ENCODE measurements at places on chromosomes 2 and 18.

GRCh38 chr2:222604749-222605515, 51.0 kb downstream of the FARSB start:
- no peak for DNase-seq

GRCh38 chr18:3059272-3059671, 46.3 kb upstream of the LPIN2 start:
- DNase-seq: no peak

- no peak for DNase-seq
These were observed 112.0 kb upstream of the PKDCC start for GRCh38 chr2:41935825-41936224.

GRCh38 chr18:70377857-70378701, 89.2 kb downstream of the SOCS6 start:
- DNase-seq: no peak

DNA sequence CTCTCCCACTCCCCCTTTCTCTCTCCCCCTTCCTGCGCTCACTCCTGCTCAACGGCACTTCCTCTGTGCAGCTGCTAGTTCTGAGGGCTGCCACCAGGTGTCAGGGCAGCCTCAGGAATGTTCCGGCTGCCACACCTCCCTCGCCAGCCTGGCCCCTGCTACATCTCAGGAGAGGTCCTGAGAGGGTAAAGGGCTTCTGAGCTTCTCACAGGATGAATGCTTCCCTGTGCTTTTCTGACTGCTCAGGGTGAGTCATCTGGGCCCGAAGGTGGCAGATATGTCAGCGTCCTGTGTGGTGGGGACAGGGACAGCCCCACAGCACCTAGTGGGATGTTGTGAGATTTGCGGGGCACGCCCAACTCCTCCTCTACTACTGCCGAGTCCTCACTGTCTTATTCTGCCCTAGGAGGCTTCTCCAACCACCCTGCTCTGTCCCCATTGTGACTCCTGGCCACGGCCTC, 49.0 kb downstream of the PLEKHB2 start:
- DNase-seq: peak; percentile 15

DNA sequence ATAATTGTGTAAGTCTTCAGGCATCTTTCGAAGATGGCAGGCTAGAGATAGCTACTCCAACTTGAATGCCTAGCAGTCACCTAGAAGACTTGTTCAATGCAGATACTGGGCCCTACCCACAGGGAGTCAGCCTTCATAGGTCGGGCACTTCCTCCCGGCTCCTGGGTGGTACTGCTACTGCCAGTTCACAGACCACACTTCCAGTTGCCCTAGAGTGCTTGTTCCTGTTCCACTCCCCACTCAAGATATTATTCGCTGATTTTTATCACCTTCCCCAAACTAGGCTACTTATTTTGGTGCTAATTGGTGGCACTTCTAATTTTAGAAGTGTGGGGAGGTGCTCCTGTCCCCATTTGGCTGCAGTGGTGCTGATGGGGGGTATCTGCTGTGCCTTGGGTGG, 34.2 kb downstream of the INPP4A start:
- DNase-seq: no peak

GRCh38 chr2:140865837-140866236, 1265.0 kb downstream of the LRP1B start:
- no peak for DNase-seq

- DNase-seq: no peak
These were observed 154.7 kb downstream of the HDAC4 start for GRCh38 chr2:239245872-239246721.

DNA sequence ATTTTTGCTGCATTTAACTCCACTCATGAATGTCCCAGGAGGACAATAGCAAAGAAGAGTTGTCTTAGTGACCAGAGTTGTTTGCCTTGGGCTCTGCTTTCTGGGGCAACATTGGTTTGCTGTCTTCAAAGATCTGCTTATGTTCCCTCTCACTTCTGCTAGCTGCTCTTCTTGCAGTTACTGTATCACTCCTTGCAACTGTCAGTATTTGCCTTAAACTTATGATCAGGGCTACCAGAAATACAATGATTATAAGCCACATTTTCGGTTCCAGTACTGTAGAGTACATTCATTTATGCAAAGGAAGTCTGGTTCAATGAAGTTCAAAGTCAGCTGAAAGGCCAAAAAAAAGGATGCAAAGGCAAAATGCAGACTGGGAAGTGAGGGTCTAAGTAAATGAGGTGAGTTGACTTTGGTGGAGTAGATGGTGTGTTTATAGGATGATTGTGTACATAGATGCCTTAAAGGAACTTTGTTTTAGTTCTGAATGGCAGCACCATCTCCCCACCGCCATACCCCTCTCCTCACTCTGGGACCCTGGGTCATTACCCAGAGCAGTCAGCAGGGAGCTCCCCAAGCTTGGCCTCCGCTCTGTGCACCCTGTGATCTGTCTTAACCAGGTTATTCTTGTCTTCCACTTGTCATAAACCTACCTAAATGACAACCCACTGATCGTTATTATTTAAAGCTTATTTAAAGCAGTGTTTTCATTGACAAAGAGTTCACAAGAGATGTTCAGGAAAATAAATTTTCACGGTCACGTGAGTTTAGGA, 236.0 kb downstream of the DOK6 start:
- DNase-seq: no peak

- DNase-seq: no peak
These were observed 298.8 kb upstream of the FANCL start for GRCh38 chr2:58539973-58540372.

GRCh38 chr2:122203523-122203922, 448.1 kb downstream of the TSN start:
- DNase-seq: peak; percentile 59
